ENCODE measurements at places on chromosomes 16 and 17.
A peak's percentile ranks its signal among the peaks of the same experiment; 100 is the strongest.

- no peaks in the 10 kb centered on the region for H3K27me3 ChIP-seq
- no peak for DNase-seq
- no peak overlapping the region for H3K4me3 ChIP-seq
- no peaks in the 10 kb centered on the region for H3K4me1 ChIP-seq
- H3K27ac ChIP-seq: no peak overlapping the region
- no peaks in the 10 kb centered on the region for H3K36me3 ChIP-seq
Observed at GRCh38 chr16:6110346-6110745, 1012.8 kb upstream of the EEF2KMT start.

- no peak overlapping the region for H3K27ac ChIP-seq
- peaks cover under 1% of the 10 kb centered on the region for H3K27me3 ChIP-seq
- H3K4me1 ChIP-seq: no peaks in the 10 kb centered on the region
- DNase-seq: no peak
Observed at GRCh38 chr17:69960755-69961154, 114.3 kb upstream of the KCNJ16 start.

- peak overlapping the region; percentile 84 for H3K4me3 ChIP-seq
- peak overlapping the region; percentile 79 for H3K27ac ChIP-seq
- H3K27me3 ChIP-seq: no peaks in the 10 kb centered on the region
- no peak for DNase-seq
- peaks cover 10% of the 10 kb centered on the region for H3K4me1 ChIP-seq
Observed at GRCh38 chr16:4426722-4427372, 1.2 kb downstream of the DNAJA3 start.

GRCh38 chr16:89565506-89566372 is 5.3 kb downstream of the RPL13 start:
- DNase-seq: peak; percentile 82
- H3K4me1 ChIP-seq: peaks cover 20% of the 10 kb centered on the region
- H3K36me3 ChIP-seq: peaks cover 41% of the 10 kb centered on the region
- H3K27me3 ChIP-seq: no peaks in the 10 kb centered on the region

GRCh38 chr16:24852281-24852721 is 6.5 kb downstream of the SLC5A11 start:
- DNase-seq: no peak
- H3K4me1 ChIP-seq: peaks cover 12% of the 10 kb centered on the region
- H3K36me3 ChIP-seq: no peaks in the 10 kb centered on the region
- H3K27ac ChIP-seq: no peak overlapping the region

- H3K27ac ChIP-seq: no peak overlapping the region
- H3K36me3 ChIP-seq: no peaks in the 10 kb centered on the region
- DNase-seq: no peak
Observed at GRCh38 chr17:44257815-44258760, 9.8 kb downstream of the SLC4A1 start.

GRCh38 chr17:62780951-62781350 is 27.2 kb downstream of the MARCHF10 start:
- no peaks in the 10 kb centered on the region for H3K27me3 ChIP-seq
- no peaks in the 10 kb centered on the region for H3K36me3 ChIP-seq

GRCh38 chr16:85077039-85077438 is 35.2 kb downstream of the CIBAR2 start:
- no peaks in the 10 kb centered on the region for H3K4me1 ChIP-seq
- H3K36me3 ChIP-seq: peaks cover under 1% of the 10 kb centered on the region
- no peaks in the 10 kb centered on the region for H3K27me3 ChIP-seq
- no peak overlapping the region for H3K4me3 ChIP-seq

DNA sequence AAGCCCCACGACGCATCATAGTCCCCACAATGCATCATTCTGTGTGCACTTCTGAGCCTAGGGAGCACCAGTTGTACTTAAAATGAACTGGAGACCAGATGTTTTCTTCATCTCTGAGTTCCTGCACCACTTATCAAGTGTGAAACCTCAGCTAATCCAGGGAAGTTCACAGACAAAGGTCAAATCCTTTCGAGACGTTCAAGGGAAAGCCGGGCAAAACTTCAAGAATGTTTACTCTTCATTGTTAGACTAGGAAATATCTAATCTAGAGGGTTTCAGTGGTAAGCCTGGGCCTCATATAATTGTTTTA is 4.6 kb upstream of the PMP22 start:
- DNase-seq: no peak
- H3K27ac ChIP-seq: no peak overlapping the region
- H3K4me1 ChIP-seq: peaks cover 3% of the 10 kb centered on the region
- H3K27me3 ChIP-seq: peaks cover 27% of the 10 kb centered on the region
- no peaks in the 10 kb centered on the region for H3K36me3 ChIP-seq

GRCh38 chr17:17545031-17545820 is 46.3 kb downstream of the PEMT start:
- H3K27ac ChIP-seq: no peak overlapping the region
- no peaks in the 10 kb centered on the region for H3K4me1 ChIP-seq
- no peak for DNase-seq
- no peaks in the 10 kb centered on the region for H3K27me3 ChIP-seq
- no peak overlapping the region for H3K4me3 ChIP-seq
- H3K36me3 ChIP-seq: no peaks in the 10 kb centered on the region

GRCh38 chr16:4172070-4172469 is 55.8 kb upstream of the ADCY9 start:
- no peak overlapping the region for H3K4me3 ChIP-seq
- no peak for DNase-seq
- no peak overlapping the region for H3K27ac ChIP-seq
- H3K4me1 ChIP-seq: peaks cover 5% of the 10 kb centered on the region
- no peaks in the 10 kb centered on the region for H3K27me3 ChIP-seq
- H3K36me3 ChIP-seq: no peaks in the 10 kb centered on the region

DNA sequence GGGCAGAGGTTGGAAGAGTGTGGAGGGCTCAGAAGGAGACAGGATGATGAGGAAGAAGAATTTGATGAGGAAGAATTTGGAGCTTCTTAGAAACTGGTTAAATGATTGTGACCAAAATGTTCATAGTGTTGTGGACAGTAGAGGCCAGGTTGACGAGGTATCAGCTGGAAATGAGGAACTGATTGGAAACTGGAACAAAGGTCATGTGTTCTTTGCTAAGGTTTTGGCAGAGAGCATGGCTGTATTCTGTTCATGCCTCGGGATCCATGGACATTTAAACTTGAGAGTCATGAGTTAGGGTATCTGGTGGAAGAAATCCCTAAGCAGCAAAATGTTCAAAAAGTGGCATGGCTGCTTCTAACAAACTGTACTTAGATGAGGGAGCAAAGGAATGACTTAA is 19.3 kb downstream of the CHMP6 start:
- H3K4me1 ChIP-seq: no peaks in the 10 kb centered on the region
- H3K4me3 ChIP-seq: no peak overlapping the region
- no peak for DNase-seq

DNA sequence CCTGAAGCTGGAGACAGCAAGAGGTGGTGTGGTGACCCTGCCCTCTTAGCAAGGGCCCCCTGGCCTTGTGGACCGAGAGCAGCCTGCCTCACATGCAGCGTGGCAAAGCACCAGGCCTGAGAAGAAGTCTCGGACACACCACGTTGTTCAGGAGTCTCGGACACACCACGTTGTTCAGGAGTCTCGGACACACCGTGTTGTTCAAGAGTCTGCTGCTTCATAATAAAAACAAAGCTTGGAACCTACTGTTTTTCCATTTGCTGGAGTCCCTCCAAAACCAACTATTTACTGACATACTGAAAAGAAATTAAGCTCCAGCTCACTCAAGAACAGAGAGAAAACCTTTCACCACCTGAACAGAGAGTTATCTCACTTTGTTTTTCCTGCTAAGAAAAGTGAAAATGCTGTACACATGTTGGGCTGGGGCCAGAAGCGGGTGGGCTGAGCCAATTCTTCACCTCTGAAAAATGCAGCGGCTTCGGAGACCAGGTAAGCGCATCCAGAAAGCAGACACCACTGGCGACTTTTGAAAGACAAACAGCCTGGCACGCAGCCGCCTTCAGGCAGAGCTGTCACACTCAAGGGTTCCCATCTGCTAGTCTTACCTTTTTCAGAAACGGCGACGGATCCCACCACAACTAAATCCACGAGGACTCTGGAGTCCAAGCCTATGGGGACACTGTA is 8.9 kb downstream of the MTHFSD start:
- H3K4me1 ChIP-seq: no peaks in the 10 kb centered on the region
- H3K4me3 ChIP-seq: no peak overlapping the region
- no peak for DNase-seq
- H3K27me3 ChIP-seq: no peaks in the 10 kb centered on the region

DNA sequence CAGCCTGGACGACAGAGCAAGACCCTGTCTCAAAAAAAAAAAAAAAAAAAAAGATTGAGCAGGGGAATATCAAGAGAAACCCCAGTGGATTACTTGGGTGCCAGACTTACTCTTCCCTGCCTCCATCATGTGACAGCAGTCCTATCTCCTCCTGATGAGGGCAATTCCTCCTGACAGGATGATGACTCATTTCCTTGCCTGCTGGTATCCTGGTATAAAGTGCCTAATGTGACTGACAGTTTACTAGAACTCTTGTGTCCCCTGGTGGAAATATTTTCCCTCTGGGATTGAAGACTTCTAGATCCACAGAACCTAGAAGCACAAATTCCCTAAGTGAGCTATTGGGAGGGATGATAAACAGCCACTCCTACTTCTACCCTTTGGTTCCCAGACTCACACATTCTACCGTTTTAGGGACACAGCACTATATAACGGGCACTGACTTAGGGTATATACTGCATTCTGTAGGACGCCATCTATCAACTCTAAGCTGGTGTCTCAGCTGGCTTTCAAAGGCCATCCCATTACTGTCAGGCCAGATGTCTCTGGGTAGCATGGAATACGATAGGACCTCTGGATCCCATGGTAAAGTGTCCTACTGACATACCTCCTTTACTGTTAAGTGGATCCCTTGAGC is 114.6 kb upstream of the MED13 start:
- H3K27me3 ChIP-seq: no peaks in the 10 kb centered on the region
- H3K4me1 ChIP-seq: peaks cover 15% of the 10 kb centered on the region
- no peak for DNase-seq
- H3K36me3 ChIP-seq: no peaks in the 10 kb centered on the region

DNA sequence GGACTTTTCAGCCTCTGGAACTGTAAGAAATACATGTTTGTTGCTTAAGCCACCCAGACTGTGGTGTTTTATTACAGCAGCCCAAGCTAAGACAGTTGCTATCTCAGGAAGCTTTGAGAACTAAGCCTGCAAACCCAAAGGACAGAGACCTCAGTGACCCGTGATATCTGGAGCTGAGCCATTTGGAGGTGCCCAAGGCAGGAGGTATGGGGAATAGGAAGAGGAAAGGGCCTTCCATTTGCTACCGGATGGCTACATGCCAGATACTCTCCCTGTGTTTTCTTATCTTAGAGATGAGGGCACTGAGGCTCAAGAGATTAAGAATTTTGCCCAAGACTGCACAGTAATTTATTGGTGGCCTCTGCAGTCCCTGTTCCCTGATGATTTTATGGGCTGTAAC is 622.1 kb upstream of the CDH5 start:
- no peaks in the 10 kb centered on the region for H3K4me1 ChIP-seq
- no peak for DNase-seq
- no peaks in the 10 kb centered on the region for H3K36me3 ChIP-seq
- H3K27ac ChIP-seq: no peak overlapping the region

GRCh38 chr16:69937465-69937951 is 13.6 kb upstream of the CLEC18A start:
- no peaks in the 10 kb centered on the region for H3K4me1 ChIP-seq
- no peak for DNase-seq
- peaks cover 7% of the 10 kb centered on the region for H3K36me3 ChIP-seq
- H3K27me3 ChIP-seq: no peaks in the 10 kb centered on the region

GRCh38 chr17:35797370-35797769 is 1.9 kb upstream of the MMP28 start:
- no peaks in the 10 kb centered on the region for H3K36me3 ChIP-seq
- H3K4me1 ChIP-seq: peaks cover 19% of the 10 kb centered on the region
- H3K27ac ChIP-seq: no peak overlapping the region
- H3K27me3 ChIP-seq: no peaks in the 10 kb centered on the region
- no peak overlapping the region for H3K4me3 ChIP-seq
- no peak for DNase-seq

GRCh38 chr16:75679366-75679765 is 2.6 kb upstream of the CPHXL2 start:
- H3K36me3 ChIP-seq: no peaks in the 10 kb centered on the region
- DNase-seq: no peak
- H3K27me3 ChIP-seq: no peaks in the 10 kb centered on the region
- no peak overlapping the region for H3K4me3 ChIP-seq

DNA sequence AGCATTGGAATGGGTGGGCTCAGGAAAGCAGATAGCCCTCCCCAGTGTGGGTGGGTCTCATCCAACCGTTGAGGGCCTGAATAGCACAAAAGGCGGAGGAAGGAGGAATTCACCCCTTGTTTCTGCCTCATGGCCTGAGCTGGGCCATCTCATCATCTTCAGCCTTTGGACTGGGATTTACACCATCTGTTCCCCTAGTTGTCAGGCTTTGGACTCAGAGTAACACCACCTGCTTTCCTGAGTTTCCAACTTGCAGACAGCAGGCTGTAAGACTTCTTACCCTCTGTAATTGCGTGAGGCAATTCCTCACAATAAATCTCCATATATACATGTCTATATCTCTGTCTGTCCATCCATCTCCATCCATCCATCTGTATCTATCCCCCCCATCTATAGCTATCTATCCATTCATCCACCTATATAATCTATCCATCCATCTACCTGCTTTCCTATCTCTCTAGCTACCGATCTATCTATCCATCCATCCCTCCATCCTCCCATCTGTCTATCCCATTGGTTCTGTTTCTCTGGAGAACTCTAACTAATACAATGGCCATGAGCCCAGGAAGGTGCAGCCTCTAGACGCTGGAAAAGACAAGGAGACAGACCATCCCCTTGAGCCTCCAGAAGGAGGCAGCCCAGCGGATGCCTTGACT is 21.3 kb downstream of the DNAH17 start:
- H3K27me3 ChIP-seq: no peaks in the 10 kb centered on the region
- no peak overlapping the region for H3K27ac ChIP-seq
- H3K4me3 ChIP-seq: no peak overlapping the region
- no peak for DNase-seq
- H3K4me1 ChIP-seq: peaks cover 11% of the 10 kb centered on the region

DNA sequence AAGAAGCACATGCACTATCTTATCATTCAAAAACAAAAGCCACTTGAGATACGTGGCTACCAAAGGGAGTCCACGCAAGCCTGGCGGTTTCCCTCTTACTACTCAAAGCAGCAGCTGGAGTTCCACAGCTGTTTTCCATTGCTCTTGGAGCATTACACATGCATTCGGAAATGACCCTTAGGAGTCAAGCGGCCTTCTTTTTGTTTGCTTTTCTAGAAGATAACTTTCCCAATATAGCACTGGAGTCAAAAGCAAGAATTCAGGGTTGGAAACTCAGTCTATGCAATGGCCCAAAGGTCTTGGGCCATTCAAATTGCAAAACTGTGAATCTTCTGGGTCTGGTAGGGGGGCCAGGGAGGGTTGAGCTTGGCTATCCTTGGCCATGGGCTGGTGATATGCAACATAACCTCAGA is 97.8 kb upstream of the MAF start:
- no peak for DNase-seq
- H3K4me3 ChIP-seq: no peak overlapping the region
- H3K27ac ChIP-seq: no peak overlapping the region
- H3K36me3 ChIP-seq: no peaks in the 10 kb centered on the region
- H3K4me1 ChIP-seq: peaks cover 5% of the 10 kb centered on the region
- H3K27me3 ChIP-seq: no peaks in the 10 kb centered on the region
